ENCODE measurements at places on chromosomes 3 and 15.

GRCh38 chr3:21795152-21795837 lies 44.3 kb upstream of the ZNF385D start:
- DNase-seq: no peak

DNA sequence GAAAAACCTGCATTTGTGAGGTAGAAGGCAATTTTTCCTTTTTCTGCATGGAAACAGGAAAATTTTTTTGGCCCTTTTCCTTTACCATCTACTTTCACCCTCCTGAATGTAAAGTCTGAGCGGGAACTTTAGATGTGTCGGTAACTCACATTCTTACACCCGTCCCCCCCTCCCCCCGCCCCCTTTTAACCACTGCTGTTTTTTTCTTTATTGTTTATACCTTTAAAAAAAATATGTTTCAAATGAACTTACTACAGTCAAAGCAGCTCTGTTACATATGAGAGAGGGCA lies 487 bp upstream of the HES1 start:
- no peak for DNase-seq

DNA sequence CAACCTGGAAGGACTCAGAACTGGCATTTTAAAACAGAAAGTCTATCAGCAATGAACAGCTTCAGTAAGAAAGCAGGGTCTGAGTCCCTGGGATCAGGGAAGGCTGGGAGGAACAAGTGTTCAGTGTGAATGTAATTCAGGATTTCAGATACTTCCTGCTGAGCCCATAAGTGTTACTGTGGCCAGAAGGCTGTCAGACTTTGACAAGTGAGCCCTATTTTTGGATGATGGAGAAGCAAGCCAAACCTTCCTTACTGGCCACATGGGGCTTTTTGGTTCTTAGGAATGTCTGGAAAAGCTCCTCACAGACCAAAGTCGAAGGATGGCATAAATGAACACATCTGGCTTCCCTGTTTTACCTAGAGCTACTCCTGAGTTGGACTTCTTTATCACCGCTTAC lies 157.2 kb downstream of the BBX start:
- DNase-seq: no peak

DNA sequence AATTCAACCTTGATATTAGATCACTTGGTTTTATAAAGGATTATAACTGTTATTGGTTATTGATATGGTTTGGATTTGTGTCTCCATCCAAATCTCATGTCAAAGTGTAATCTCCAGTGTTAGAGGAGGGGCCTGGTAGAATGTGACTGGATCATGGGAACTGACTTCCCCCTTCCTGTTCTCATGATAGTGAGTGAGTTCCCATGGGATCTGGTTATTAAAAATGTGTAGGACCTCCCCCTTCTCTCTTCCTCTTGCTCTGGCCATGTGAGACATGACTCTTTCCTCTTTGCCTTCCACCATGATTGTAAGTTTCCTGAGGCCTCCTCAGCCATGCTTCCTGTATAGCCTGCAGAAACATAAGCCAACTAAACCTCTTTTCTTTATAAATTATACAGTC lies 136.0 kb upstream of the UBE2E2 start:
- no peak for DNase-seq

DNA sequence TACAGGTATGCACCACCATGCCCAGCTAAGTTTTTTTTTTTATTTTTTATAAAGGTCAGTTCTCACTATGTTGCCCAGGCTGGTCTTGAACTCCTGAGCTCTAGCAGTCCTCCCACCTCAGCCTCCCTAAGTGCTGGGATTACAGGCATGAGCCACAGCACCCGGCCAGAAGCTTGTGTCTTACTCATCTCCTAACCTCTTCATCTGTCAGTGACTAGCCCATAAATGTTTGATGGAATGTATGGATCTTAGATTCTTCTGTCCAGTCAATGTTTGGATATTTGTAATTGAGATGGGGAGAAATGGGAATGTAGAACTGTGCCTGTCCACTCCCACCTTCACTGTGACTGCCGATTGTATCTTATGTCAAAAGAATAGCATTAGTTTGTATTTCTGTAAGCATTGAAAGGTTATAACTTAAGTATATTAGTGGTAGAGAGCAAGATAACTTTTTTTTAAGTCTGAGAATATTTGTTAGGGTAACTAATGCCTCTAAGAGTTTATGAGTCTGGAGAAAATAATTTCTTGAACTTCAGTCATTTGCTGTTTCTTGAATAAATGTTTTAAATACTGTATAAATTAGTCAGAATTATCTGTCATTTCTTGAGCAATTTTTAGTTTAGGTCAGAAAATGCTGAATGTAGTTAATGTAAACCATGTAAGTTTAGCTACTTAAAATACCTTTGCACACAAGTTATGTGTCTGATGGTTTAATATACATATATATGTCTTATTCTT lies 215.3 kb upstream of the CGNL1 start:
- DNase-seq: no peak

DNA sequence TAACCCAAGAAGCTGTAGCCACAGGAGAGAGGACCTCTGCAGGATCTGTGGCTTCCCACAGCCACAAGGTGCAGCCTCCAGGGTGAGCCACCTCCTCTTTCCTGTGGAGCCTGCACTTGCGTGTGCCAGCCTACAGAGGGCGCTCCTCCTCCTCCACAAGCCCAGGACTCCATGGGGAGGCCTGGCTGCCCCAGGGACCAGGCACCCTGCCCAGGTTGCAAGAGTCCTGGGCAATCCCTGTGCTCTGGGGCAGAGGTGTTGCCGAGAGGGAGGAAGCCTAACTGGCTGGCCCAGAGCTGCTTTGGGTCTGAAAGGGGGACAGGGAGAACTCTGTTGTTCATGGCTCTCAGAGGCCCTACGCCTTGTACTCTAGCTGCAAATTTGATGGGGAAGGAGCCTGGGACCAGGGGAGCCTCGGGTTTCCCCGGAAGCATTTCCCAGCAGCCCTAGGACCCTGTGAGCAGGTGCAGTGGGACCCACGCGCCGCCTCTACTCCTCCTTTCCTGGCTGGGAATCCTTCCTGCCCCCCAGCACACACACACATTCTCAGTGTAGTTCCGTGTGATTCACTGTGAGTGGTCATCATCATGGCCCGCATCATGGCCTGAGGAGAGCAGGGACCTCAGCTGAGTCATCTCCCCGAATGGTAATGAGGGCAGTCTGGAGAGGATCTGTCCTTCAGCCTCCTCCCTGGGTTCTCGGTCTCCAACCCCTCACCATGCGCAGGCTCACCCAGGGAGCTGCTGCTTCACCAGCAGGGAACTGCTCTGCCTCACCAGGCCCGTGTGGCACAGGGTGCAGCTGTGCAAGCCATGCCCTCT lies 24.3 kb downstream of the TBC1D21 start:
- peak; percentile 30 for DNase-seq

DNA sequence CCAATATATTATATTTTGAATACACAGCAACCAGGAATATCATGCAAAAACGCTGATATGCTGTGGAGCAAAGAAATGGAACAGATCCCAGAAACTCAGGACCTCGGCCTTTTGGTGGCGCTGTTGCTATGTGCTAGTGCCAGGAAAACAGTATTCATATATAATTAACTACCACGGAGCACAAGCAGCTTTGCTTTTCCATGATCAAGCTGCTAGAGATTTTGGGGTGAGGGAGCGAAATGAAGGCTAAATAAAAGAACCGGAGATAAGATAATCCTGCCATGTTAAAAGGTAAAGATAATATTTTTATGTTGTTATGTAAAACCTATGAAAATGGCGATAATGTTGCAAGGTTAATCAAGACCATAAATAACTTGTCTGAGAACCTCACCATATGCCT lies 157.7 kb upstream of the FAM3D start:
- DNase-seq: no peak

- no peak for DNase-seq
These were observed 28.6 kb downstream of the CLDN1 start for GRCh38 chr3:190293621-190294020.

DNA sequence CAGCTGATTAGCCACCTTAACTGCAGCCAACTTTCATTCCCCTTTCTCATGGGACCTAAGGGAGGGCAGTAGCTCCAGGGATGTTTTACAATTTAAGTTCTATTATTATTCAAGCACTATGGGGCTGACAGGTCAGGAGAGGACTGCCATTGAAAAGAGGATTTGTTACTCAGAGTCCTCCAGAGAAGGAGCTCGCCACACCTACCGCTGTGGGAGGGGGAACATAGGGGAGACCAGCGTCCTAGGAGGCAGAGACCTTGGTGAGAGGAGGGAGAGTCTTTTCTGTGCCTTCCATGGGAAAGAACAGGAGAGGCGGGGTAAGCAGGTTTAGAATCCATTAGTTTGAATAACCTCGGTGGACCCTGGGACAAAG lies 14.4 kb downstream of the ATP10A start:
- DNase-seq: no peak

GRCh38 chr3:81764665-81765064 lies 3.2 kb upstream of the GBE1 start:
- no peak for DNase-seq

DNA sequence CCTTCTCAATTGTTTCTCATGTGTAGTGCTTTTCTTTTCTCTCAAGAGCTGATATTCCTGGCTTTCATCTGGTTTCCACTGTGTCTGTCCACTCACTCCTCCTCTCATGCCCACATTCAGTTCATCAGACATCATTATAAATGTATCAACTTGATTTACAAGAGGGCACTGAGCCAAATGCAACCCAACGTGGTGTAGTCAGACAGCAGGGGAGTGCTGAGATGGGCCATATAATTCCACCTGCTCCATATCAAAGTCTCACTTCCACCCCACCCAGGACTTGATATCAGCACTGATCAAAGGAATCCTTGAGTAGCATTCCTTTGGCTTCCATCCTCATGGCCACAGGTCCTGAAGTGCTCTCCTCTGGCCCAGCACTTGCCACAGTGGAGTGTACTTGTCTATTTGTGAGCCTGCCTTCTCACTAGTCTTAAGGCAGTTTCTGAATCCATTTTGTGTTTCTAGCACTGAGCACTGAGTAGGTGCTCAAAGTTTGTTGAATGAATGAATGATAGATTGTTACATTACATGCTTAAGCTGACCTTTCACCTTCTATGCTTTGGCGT lies 252.8 kb downstream of the CLSTN2 start:
- no peak for DNase-seq

DNA sequence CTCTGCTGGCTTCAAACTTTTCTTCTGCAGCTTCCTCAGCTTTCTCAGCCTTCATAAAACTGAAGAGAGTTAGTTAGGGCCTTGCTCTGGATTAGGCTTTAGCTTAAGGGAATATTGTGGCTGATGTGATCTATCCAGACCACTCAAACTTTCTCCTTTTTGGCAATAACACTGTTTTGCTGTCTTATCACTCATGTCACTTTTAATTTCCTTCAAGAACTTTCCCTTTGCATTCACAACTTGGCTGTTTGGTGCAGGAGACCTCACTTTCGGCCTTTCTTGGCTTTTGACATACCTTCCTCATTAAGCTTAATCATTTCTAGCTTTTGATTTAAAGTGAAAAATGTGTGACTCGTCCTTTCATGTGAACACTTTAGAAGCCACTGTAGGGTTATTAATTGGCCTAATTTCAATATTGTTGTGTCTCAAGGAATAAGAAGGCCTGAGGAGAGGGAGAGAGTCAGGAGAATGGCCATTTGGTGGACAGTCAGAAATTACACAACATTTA lies 60.7 kb downstream of the SLC24A1 start:
- DNase-seq: no peak

GRCh38 chr3:142965581-142965980 lies 2.1 kb upstream of the PAQR9 start:
- no peak for DNase-seq
